ENCODE measurements at places on chromosomes 5 and 9.

- H3K4me1 ChIP-seq = peaks cover 7% of the 10 kb centered on the region
- H3K4me3 ChIP-seq = no peak overlapping the region
- no peaks in the 10 kb centered on the region for H3K36me3 ChIP-seq
- H3K27me3 ChIP-seq = no peaks in the 10 kb centered on the region
- H3K27ac ChIP-seq = no peak overlapping the region
- no peak for DNase-seq
These were observed 71.7 kb upstream of the TRIO start for GRCh38 chr5:14071433-14071832.

DNA sequence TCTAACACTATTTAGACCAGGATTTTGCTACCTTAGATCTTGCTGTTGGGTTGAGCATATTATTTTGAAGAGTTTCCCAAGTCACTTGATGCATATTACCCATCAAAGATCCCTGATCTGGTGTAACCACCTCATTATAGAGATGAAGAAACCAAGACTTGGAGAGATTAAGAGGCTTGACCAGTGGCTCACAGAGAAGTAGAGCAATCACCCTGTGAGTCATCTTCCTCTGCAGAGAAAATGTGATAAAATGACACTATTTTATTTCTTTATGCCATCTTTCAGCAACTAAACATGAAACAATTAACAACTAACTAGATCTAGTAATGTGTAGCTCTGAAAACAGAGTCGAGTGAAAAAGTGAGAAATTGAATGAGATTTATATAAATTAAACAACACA lies 76.1 kb downstream of the KIF4B start:
- H3K36me3 ChIP-seq = no peaks in the 10 kb centered on the region
- H3K27ac ChIP-seq = no peak overlapping the region
- H3K4me1 ChIP-seq = peaks cover 8% of the 10 kb centered on the region

GRCh38 chr5:43469671-43470391 lies 13.8 kb downstream of the TMEM267 start:
- DNase-seq = no peak
- H3K27ac ChIP-seq = no peak overlapping the region
- H3K27me3 ChIP-seq = no peaks in the 10 kb centered on the region
- no peak overlapping the region for H3K4me3 ChIP-seq
- peaks cover 65% of the 10 kb centered on the region for H3K36me3 ChIP-seq
- no peaks in the 10 kb centered on the region for H3K4me1 ChIP-seq

- H3K36me3 ChIP-seq = no peaks in the 10 kb centered on the region
- H3K27me3 ChIP-seq = peaks cover 13% of the 10 kb centered on the region
- no peak overlapping the region for H3K4me3 ChIP-seq
- DNase-seq = no peak
- no peaks in the 10 kb centered on the region for H3K4me1 ChIP-seq
These were observed 19.8 kb upstream of the AIF1L start for GRCh38 chr9:131076347-131077195.

- H3K27me3 ChIP-seq = peaks cover 11% of the 10 kb centered on the region
- H3K4me3 ChIP-seq = no peak overlapping the region
- H3K36me3 ChIP-seq = no peaks in the 10 kb centered on the region
- no peaks in the 10 kb centered on the region for H3K4me1 ChIP-seq
- H3K27ac ChIP-seq = no peak overlapping the region
- peak; percentile 79 for DNase-seq
These were observed 62.9 kb upstream of the SIMC1 start for GRCh38 chr5:176175101-176175852.

DNA sequence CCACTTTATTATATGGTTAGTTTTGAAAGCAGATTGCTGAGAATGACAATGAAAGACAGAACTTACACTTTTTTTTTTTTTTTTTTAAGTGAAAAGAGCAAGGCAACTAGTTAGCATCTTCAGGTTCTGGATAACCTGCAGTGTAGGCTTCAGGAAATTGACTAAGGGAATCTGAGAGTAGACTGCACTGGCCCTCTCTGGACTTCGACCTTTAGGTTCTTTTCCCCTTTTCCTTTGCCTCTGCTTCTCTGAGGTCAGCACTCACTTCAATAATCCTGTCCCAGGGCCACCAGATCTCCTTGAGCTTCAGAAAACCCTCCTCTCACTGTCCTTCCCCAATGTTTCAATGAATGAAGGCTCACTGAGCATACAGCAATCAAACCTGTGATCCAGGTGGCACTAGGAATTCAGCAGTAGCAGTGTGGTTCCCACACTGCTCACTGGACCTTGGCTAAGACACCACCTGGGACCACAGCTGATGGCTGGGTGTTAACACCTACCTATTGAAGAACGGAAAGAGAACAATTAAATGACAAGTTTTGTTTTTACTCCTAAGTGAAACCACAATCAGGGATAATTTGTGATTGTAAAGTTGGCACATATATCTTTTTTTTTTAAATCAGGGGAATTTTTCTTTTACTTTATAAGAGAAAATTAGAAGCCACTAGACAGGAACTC lies 85.8 kb upstream of the IL6ST start:
- H3K4me3 ChIP-seq = no peak overlapping the region
- no peak overlapping the region for H3K27ac ChIP-seq
- no peak for DNase-seq
- H3K36me3 ChIP-seq = no peaks in the 10 kb centered on the region
- H3K27me3 ChIP-seq = no peaks in the 10 kb centered on the region

- no peak for DNase-seq
- H3K27me3 ChIP-seq = no peaks in the 10 kb centered on the region
- no peaks in the 10 kb centered on the region for H3K4me1 ChIP-seq
- no peak overlapping the region for H3K27ac ChIP-seq
- peaks cover 15% of the 10 kb centered on the region for H3K36me3 ChIP-seq
These were observed 9.0 kb upstream of the SETD9 start for GRCh38 chr5:56900395-56900794.

DNA sequence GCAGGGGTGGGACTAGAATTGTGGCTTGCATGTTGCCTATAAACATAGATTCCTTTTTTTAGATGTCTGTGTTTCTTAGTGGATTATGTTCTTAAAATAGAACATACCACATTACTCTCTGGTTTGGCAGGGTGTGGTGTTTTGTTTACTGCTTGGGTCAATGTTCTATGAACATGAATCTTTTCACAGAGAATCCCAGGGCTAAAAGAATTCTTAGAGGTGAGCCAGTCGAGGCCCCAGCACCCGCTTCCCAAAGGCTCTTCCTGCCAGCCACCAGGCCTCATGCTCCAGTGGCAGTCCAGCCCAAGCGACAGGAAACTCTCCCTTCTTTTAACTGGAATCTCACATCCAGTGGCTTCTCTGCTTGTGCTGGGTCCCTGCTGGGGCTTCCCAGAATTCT lies 126.6 kb downstream of the C9orf152 start:
- peak overlapping the region; percentile 94 for H3K27ac ChIP-seq
- H3K27me3 ChIP-seq = no peaks in the 10 kb centered on the region
- peak; percentile 34 for DNase-seq
- peaks cover 53% of the 10 kb centered on the region for H3K4me1 ChIP-seq

- H3K27me3 ChIP-seq = no peaks in the 10 kb centered on the region
- no peak overlapping the region for H3K4me3 ChIP-seq
- no peak for DNase-seq
- peak overlapping the region; percentile 65 for H3K27ac ChIP-seq
These were observed 105.4 kb downstream of the SEMA5A start for GRCh38 chr5:9440517-9440916.

Measured in osteocyte (in vitro differentiated cells).